ENCODE measurements at places on chromosomes 12 and 14. TPM values are rescaled to one million over a fixed set of nuclear protein-coding genes. Genes with fewer than 3 reads are reported as not detected.

Gene A2ML1
- total RNA-seq, result 0.15 TPM

Gene TGM1
- total RNA-seq, result 17.8 TPM

Gene RIPK3
- 16.9 TPM for total RNA-seq

Gene SMCO2
- total RNA-seq, result not detected

Gene DNAJC22
- 0.15 TPM for total RNA-seq

Gene FBXL14
- 9.4 TPM for total RNA-seq

Gene NINJ2
- 15.6 TPM for total RNA-seq

DNA sequence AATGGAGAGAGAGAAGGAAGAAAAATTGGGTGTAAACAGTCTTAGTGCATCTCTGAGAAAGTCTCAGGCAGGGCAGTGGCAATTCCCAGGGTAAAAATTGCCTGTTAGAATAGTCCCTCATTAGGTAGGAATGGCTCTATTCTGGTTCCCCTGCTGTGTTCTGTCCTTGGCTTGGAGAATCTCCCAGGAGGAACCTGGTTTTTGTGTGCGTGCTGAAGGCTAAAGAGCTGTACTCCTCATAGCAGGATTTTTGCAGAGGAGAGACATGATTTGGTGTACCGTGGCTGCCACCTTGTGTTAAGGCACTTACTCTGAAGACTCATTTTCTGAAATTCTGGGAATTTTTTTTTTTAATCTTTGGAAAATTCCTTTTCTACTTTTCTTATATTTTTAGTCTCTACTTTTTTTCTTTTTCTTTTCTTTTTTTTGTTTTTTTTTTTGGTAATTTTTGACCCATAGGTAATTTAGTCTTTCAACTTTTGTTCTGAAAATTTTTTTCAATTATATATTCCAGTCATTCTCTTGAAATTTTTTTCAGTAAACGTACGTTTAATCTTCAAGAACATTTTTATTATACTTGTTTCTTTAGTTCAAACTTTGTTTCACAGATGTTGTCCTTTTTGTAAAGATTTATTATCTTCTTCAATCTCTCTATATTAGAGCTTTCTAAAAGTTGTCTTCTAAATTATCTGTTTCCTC is 63.8 kb downstream of the FBXO33 start:
- no peak for DNase-seq
- no peaks in the 10 kb centered on the region for H3K4me1 ChIP-seq
- no peaks in the 10 kb centered on the region for H3K27me3 ChIP-seq
- no peak overlapping the region for H3K27ac ChIP-seq

DNA sequence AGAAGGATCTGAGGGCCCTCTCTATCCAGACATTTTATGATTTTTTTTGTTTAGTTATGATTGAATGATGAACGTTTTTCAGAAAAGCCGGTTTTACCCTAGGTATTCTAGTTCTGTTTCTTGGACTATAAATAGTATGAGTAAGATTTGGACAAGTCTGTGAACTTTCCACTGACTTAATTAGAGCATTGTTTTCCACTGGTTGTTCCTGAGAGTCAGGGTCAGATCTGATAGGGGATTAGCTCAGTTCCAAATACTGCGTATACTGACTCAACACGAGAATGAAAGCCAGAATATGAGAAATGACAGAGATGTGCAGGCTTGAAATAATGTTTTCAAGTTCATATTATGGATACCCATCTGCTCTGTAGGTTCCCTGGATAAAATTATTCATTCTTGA is 361.6 kb downstream of the AEBP2 start:
- DNase-seq, result no peak
- H3K27me3 ChIP-seq, result no peaks in the 10 kb centered on the region
- H3K4me3 ChIP-seq, result no peak overlapping the region
- no peaks in the 10 kb centered on the region for H3K4me1 ChIP-seq
- H3K36me3 ChIP-seq, result no peaks in the 10 kb centered on the region

DNA sequence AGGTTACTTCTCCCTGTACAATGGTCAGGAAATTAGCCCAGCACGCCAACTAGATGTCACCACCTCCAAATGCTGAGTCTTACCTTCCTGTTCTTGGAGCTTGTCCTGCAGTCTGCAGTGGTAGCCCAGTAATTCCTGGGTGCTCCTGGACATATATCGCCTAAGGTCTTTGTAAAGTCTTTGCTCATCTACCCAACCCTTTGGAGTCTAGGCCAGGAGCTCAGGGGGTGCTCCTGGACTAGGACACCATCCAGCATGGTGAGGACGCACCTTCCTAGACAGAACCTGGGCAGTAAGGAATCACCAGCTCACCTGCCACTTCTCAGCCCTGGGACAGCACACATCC is 569 bp downstream of the SERPINA10 start:
- no peak overlapping the region for H3K4me3 ChIP-seq
- DNase-seq, result no peak
- no peak overlapping the region for H3K27ac ChIP-seq
- H3K36me3 ChIP-seq, result no peaks in the 10 kb centered on the region
- H3K27me3 ChIP-seq, result no peaks in the 10 kb centered on the region
- H3K4me1 ChIP-seq, result no peaks in the 10 kb centered on the region

DNA sequence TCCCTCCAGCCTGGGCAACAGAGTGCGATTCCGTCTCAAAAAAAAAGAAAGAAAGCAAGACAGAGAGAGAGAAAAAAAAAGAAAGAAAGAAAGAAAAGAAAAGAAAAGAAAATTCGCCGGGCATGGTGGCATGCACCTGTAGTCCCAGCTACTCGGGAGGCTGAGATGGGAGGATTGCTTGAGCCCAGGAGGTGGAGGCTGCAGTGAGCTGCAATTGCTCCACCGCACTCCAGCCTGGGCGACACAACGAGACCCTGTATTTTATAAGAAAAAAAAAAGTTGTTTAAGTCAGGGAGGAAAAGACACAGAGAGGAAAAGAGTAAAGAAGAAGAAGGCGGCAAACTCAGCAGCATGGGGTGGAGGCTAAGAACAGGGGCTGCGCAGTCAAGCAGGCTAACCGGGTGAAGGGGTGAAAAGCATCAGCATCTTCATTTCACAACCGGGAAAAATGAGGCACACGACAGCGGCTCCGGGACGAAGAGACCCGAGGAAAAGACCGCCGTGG is 557 bp upstream of the FICD start:
- H3K27ac ChIP-seq, result no peak overlapping the region
- H3K36me3 ChIP-seq, result peaks cover 14% of the 10 kb centered on the region
- H3K4me1 ChIP-seq, result peaks cover 11% of the 10 kb centered on the region
- no peak for DNase-seq
- no peaks in the 10 kb centered on the region for H3K27me3 ChIP-seq

GRCh38 chr12:93183940-93184671 is 193.6 kb upstream of the NUDT4 start:
- H3K36me3 ChIP-seq, result no peaks in the 10 kb centered on the region
- H3K4me3 ChIP-seq, result no peak overlapping the region
- peaks cover 8% of the 10 kb centered on the region for H3K4me1 ChIP-seq
- DNase-seq, result peak; percentile 20
- H3K27me3 ChIP-seq, result no peaks in the 10 kb centered on the region

DNA sequence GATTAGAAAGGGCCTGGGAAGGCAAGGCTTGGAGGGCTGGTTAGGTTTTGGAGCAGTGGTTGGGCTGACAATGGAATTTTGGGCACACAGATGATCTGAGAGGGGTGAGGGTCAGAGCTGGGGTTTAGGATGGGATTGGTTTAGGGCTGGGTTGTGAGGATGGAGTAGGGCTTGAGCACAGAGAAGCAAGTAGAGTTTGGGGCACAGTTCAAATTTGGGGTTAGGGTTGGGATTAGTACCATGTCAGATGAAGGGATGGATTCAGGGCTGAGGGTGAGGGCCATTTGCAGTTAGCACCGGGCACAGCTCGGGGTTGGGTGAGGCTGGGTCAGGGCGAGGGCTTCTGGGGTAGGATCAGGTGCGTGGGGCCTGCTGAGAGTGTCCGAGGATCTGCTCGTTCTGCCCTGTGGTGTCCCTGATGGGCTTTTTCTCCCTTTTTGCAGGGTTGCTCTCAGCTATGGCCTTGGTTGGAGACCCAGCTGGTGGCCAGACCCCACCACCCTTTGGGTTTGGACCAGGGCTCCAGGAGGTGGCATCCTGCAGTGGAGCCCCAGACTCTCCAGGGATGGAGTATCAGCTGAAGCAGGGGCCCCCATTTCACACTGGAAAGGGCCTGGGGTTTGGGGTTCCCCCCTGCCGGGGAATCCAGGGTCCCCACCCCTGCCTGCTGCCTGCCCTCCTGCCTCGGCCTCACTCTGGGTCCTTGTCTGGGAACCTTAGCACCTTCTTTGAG is 45.6 kb downstream of the KRT80 start:
- H3K27ac ChIP-seq, result peak overlapping the region; percentile 94
- H3K4me1 ChIP-seq, result peaks cover 61% of the 10 kb centered on the region
- H3K27me3 ChIP-seq, result no peaks in the 10 kb centered on the region

- H3K27me3 ChIP-seq, result no peaks in the 10 kb centered on the region
- H3K36me3 ChIP-seq, result no peaks in the 10 kb centered on the region
- DNase-seq, result peak; percentile 55
- no peak overlapping the region for H3K27ac ChIP-seq
Measured at GRCh38 chr14:104470588-104470987, 109.0 kb upstream of the C14orf180 start.

DNA sequence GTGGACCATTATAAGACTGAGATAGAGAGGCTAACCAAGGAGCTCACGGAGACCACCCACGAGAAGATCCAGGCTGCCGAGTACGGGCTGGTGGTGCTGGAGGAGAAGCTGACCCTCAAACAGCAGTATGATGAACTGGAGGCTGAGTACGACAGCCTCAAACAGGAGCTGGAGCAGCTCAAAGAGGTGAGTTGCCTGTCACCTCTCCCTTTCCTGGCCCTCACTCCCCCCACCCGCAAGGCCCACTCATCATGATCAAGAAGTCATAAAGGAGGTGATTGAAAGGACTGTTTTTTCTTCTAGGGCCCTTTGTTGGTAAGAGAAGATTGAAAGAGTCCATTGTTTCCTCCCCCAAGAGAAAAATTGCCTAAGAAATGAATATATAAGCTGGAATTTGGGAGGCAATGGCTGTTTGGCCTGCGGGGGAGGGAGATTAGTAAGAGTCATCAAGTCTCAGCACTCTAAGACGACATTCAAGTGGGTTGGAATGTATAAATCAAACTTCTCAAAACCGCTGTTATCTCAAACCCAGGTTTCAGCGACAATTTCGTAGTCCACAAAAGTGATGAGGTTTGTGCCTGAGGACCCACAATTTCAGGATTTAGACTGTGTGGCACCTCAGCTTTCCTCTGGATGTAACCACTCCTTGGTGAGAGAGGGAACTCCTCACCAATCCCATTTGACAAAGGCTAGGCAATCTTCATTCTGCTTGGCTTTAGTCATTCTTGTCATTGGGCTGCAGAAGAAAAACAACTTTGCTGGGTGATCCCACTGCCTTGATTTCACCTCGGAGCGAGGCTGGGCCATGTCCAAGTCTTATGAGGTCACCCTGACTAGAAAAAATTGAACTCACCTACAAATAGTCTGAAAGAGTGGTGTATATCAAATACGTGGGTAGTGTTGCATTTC is 966 bp downstream of the BICD1 start:
- peak overlapping the region; percentile 64 for H3K4me3 ChIP-seq
- peak overlapping the region; percentile 86 for H3K27ac ChIP-seq
- H3K4me1 ChIP-seq, result peaks cover 18% of the 10 kb centered on the region
- no peaks in the 10 kb centered on the region for H3K27me3 ChIP-seq
- no peak for DNase-seq

GRCh38 chr12:94609917-94610443 is 40.4 kb downstream of the TMCC3 start:
- H3K27me3 ChIP-seq, result no peaks in the 10 kb centered on the region
- no peak overlapping the region for H3K27ac ChIP-seq
- peak; percentile 35 for DNase-seq

- H3K27me3 ChIP-seq, result no peaks in the 10 kb centered on the region
- no peaks in the 10 kb centered on the region for H3K36me3 ChIP-seq
- H3K4me3 ChIP-seq, result no peak overlapping the region
Measured at GRCh38 chr12:113077859-113078255, 21.3 kb downstream of the DTX1 start.

All from upper lobe of left lung (tissue), 6 donors.